ENCODE measurements at places on chromosomes 2 and 18.

DNA sequence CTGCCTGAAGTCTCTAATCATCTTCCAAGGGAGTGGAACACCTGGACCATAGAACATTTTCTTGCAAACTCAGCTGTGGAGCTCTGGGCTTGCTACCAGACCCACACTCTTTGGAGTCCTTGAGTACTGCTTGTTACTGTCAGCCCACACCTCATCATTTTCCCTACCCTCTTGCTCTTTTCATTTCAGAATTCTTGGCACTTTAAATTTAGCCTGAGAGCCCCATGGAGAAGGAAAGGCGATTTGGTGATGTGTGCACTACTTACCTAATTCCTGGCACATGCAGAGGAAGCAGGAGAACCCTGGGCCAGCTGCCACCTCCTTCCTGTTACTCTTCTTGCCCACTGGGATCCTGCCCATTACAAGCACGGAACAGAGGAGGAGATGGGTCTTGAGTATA, 31.7 kb downstream of the TMEM178A start:
- DNase-seq, result no peak

DNA sequence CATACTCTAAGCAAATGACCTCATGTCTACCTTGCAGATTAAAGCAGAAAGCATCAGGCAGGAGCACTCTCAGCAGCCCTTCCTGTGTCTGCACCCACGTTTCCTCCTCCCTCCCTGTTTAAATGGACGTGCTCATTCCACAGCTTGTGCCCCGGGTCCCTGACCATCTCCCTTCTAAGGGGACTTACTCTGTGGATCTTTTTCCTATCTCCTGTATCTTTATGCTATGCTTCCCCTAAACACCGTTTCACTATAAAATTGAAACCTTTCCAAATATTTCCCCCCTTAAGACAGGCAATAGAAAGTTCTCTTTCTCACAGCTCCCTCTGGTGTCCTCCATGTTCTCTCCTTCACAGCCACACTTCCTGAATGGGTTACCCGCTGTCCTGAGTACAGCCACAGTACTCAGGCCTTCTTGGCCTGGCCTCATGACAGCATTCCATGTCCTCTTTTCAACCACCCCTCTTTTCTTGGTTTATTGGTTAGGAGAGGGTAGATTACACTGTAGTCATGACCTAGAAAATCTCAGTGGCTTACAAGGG, 41.1 kb downstream of the TMEM185B start:
- DNase-seq, result no peak

- no peak for DNase-seq
Measured at GRCh38 chr2:195769975-195770374, 112.9 kb downstream of the SLC39A10 start.

GRCh38 chr2:212644195-212644837, 105.7 kb upstream of the ERBB4 start:
- no peak for DNase-seq

GRCh38 chr18:47412924-47413323, 161.5 kb upstream of the SKOR2 start:
- DNase-seq, result no peak

DNA sequence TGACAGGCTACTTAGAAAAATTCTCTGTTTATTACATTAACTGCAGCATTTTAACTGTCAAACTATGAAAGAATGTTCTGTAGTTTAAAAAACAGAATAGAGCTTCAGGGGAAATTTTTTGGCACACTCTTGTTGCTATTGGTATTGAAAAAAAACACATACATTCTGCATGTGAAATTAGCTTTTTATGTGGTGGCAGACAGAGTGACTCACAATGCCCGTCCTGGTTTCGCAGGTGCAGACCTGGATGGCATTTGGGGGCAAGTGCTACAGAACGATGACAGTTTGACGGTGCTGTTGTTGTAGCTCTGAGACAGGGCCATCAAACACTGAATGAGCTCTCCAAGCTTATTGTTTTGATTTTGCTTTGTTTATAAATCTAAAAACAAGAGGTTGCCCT, 105.0 kb upstream of the MAP3K20 start:
- DNase-seq, result no peak

GRCh38 chr2:228367356-228367755, 185.9 kb upstream of the SPHKAP start:
- DNase-seq, result no peak

DNA sequence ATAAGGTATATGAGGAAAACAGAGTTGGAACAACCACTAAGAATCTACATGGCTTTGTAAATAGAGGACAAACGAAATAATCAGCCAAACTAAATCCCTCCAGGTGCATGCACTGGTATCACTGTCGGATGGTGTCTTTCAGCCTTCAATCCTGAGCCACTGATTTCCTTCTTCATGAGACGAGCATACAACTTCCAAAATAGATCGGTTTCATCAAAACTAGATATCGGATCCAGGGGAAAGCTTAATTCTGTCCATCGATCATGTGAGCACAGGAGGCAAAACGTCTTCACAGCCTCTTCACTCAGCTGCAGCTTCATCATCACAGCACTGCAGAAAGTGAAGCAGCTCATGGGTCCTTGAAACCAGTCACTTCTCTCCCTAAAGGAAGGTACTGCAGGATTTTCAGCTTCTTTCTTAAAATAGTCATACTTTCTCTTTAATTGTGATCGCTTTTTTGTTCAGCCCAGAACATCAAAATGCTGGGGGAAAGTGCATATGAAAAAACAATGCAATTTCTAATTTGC, 80.5 kb downstream of the DTNB start:
- no peak for DNase-seq

- DNase-seq, result no peak
Measured at GRCh38 chr2:153875801-153876466, 4.2 kb downstream of the GALNT13 start.

DNA sequence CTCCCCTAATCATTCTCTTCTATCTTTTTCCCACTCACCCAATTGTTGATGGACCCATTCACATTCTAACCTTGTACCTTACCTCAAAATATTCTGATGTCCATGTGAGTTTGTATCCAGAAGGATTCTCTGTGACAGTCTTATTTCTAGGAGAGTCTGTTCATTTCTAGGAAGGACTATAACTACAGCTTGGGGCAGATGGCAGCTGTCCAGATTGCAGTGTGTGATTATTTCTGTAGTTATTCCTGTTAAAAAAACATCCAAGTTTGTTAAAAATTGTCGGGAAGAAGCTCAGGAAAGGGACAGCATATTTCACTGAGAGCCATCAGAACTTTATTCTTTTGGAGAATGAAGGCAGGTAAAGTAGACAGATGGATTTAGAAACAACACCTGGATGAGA, 142.6 kb downstream of the RAPGEF4 start:
- no peak for DNase-seq

- DNase-seq, result no peak
Measured at GRCh38 chr2:106990297-106990696, 104.3 kb upstream of the ST6GAL2 start.

DNA sequence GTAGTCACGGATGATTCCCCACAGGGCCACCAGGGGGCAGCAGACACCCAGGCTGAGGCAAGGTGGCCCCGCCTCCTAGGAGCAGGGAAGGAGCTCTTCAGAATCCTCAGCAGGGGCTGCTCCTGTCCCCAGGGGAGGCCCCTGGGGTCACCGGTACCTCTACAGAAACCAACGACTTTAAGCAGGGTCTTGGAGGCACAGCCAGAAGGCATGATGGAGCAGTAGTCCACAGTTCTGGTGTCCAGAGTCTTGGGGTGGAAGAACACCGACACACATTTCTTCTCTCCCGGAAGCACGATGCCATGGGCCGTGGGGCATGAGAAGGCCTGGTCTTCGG, 11.5 kb downstream of the CFAP65 start:
- peak; percentile 76 for DNase-seq

DNA sequence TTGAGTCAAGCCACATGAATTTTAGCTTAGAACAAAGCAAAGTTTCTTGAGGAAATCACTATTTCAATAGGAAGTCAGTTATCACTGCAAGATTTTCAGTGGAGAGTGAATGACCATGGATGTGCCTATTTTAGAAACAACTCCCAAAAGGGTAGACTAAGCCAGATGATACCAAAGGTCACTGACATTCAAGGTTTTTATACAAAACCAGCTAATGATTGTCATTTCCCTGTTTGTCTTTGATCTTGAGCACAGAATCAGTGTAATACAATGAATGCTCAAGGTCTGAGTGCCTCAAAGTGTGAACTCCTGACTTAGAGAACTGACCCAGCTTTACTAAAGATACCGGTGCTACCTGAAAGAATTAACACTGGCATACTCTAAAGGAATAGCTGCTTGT, 60.5 kb downstream of the CDH2 start:
- DNase-seq, result no peak

- DNase-seq, result no peak
Measured at GRCh38 chr18:10965119-10965518, 184.2 kb downstream of the PIEZO2 start.

DNA sequence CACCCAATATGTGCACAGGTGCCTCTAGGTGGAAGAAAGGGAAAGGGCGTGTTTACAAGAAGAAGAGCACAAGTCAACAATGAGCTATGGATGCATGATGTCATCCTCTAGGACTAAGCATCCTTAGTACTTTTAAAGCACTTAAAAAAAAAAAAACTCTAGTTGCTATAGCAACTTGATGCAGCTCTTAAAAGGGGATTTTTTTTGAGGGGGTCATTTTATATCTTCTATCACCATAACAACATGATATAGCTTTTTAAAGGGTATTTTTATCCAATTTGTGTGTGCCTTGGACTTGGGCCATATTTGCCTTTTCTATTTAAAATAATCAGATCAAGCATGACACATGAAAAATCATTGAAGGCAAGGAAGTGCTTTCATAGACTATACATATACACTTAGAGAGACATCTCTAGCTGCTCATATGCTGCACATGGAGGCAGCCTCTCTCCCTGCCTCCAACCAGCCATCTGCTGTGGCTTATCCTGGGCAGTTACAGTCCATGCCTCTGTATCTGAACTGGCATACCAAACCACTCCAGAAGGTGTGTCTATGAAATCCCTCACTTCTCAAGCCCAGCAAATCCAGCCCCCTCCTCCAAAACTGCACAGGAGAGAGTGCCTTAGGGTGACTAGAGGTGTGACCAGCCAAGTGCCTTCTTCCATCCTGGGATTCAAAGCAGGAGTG, 165.4 kb downstream of the MSH2 start:
- DNase-seq, result no peak

DNA sequence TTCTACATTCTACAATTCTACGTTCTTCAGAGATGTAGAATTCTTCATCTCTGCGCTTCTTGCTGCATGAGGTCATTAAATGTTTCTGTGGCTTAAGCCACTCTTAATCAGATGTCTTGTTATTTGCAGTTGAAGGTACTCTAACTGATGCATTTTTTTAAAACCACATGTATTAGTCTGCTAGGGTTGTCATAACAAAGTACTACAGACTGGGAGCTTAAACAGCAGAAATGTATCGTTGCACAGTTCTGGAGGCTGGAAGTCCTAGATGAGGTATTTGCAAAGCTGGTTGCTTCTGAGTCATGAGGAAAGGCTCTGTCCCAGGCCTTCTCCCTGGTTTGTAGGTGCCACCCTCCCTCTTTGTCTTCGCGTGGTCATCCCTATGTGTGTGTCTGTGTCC, 176.3 kb upstream of the GLI2 start:
- DNase-seq, result no peak

- no peak for DNase-seq
Measured at GRCh38 chr18:77129150-77129551, 3.4 kb downstream of the MBP start.

DNA sequence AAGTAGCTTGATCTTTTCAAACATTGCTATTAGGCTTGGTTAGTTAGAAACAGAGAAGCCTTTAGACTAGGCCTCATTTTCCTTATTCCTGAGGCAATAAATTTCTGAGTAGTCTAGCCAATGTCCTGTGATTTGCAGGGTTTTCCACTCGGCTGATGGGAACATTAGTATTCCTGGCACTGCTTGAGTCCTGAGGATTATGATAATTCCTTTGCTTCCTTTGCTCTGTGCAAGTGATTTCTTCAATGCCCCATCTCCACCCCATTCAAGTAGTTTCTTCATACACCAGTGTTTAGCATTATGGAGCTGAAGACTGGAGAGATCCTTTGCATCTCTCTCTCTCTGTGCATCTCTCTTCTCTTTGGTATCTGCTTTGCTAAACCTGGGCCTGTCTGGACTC, 14.3 kb upstream of the SLC4A10 start:
- no peak for DNase-seq

- DNase-seq, result no peak
Measured at GRCh38 chr2:204049635-204050034, 113.1 kb downstream of the ICOS start.

GRCh38 chr2:127573298-127573697, 37.8 kb downstream of the MYO7B start:
- no peak for DNase-seq

DNA sequence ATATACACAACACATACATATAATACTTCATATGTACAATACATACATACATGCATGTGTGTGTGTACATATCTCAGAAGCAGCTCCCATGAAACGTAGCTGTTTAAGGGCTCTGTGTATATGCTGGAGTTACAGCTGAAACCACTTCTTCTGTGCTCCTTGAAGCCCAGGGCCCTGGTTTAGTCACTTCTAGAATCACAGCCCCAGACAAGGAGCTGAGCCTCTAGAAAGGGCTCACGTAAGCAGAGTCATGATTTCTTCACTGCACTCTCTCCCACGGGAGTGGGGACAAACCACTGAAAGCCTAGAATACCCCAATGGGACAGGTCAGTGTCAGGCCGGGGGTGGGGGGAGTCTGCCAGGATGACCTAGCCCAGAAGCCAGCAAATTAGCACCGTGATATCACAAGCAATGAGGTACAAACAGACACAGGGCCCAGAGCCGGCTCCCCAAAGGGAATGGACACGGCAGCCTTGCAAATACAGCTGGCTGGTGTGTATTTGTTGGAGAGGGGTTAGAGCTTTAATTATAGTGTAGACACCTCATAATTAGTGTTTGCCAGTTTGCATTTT, 90.3 kb downstream of the C1QL2 start:
- DNase-seq, result no peak
